ENCODE measurements at places on chromosomes 3 and 15. TPM values are rescaled to one million over a fixed set of nuclear protein-coding genes. Genes with fewer than 3 reads are reported as not detected.

Gene RARRES1
- total RNA-seq = 8.0 TPM

Gene GNAT1
- total RNA-seq = 0.25 TPM

Gene MINAR1
- 0.49 TPM for total RNA-seq

Gene CPN2
- total RNA-seq = not detected

Gene CTXN2
- total RNA-seq = not detected
